ENCODE measurements at places on chromosomes 2 and 18.

GRCh38 chr2:121326628-121327027 lies 41.6 kb upstream of the TFCP2L1 start:
- no peak for DNase-seq

GRCh38 chr18:24370120-24370519 lies 27.5 kb downstream of the OSBPL1A start:
- no peak for DNase-seq

DNA sequence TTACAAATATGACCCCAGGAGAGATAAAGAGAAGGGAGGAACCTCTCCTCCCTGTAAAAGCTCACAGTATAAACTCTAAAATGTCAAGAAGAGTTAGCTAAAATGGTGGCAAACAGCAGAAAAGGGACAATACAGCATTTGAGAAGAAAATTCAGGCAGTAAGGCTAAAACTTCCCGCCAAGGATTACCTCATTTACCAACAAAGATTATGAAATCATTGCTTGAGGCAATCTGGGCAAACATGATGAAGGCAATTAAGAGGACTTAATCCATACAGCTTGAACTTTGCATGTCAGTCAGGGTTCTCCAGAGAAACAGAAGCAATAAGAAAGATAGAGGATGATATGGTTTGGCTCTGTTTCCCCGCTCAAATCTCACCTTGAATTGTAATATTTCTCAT lies 81.4 kb downstream of the CMPK2 start:
- DNase-seq = no peak

GRCh38 chr18:42268186-42268725 lies 313.2 kb downstream of the PIK3C3 start:
- DNase-seq = no peak

- no peak for DNase-seq
These were observed 18.7 kb upstream of the SLC1A4 start for GRCh38 chr2:64970495-64970894.

DNA sequence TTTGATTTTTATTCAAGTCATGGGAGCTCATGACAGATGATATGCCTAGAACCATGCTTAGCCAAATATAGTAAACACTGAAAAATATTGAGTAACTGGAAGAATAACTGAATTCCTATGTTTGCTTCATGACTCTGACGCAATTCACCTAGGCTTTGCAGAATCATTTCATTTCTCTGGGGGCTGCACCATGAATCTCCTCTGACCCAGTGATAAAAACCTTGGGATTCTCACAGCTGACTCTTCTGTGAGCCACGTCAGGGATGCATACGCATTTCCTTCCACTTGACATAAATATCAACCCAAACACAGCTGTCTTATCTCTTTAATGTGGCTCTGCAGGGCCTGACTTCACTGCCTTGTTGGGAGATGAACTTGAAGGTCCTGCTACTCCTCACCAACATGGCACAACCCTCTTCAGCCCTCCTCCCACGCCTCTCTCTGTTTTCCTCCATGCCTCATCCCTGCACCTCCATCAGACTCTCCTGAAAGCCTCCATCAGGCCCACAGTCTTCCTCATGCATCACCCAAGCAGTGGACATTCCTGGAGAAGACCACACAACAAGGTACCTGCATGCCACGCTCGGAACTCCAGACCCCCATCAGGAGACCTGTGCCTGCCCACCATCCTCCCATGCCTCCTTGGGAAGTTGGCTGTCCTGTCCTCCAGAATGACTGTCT lies 29.8 kb downstream of the COL6A3 start:
- DNase-seq = no peak

GRCh38 chr2:114661971-114662939 lies 219.8 kb downstream of the DPP10 start:
- peak; percentile 23 for DNase-seq

DNA sequence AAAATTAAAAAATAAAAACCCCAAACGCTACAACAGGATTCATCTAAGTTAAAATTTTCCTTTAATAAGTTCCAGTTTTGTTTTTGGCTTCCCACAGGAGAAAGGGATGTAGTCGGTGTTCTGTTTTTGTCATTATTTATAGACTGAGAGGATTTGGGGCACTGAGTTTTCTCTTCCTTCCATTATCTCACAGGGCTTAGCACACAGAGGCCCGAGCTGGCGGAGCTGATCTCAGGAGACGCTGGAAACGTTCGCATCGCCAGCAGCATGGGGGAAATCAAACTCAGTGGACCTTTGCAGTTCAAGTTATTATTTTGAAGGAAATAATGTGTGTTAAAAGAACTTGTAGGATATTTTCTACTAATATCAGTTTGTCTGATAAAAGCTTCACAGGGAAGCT lies 669.7 kb upstream of the SALL3 start:
- DNase-seq = no peak

GRCh38 chr18:72581976-72582375 lies 37.8 kb upstream of the CBLN2 start:
- no peak for DNase-seq

GRCh38 chr2:237264480-237265219 lies 149.3 kb downstream of the COL6A3 start:
- no peak for DNase-seq

DNA sequence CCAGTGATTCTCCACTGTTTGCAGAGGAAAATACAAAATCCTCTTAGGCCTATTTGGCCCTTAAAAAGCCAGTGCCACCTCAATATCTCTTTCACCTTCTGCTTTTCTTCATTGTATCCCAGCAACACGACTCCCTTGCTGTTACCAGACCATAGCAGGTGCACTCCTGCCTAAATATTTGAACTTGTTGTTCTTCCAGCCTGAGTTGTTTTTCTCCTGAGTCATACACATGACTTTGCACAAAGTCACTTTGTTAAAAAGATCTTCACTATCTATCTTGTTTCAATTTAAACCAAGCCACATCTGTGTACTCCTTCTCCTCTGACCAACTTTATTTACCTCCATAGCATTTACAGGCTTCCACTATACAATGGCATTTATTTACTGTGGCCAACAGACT lies 103.6 kb downstream of the LRRTM4 start:
- no peak for DNase-seq

GRCh38 chr2:33791625-33792024 lies 192.5 kb upstream of the FAM98A start:
- DNase-seq = no peak

- no peak for DNase-seq
These were observed 31.5 kb upstream of the ATP8B1 start for GRCh38 chr18:57834616-57835015.

GRCh38 chr2:62089658-62090057 lies 106.3 kb upstream of the B3GNT2 start:
- DNase-seq = no peak

DNA sequence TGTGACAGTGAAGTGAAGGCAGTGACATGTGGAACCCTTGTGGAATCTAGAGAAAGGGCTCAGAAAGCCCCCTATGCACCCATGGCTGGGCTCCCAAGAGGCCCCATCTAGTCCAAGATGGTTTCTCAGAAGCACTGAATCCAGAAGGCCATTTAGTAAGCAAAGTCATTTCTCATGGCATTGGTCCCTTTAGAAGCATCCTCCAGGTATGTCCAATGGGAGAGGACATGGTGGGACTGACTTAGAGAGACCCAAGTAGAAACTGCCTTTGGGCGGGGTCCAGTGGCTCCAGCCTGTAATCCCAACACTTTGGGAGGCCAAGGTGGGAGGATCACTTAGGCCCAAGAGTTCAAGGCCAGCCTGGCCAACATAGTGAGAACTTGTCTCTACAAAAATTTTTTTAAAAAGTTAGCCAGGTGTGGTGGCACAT lies 72.5 kb upstream of the RMDN2 start:
- DNase-seq = no peak

- no peak for DNase-seq
These were observed 140.4 kb downstream of the ANKRD44 start for GRCh38 chr2:197170208-197170607.
